ENCODE measurements at places on chromosomes 5 and 9.
A peak's percentile ranks its signal among the peaks of the same experiment; 100 is the strongest.

DNA sequence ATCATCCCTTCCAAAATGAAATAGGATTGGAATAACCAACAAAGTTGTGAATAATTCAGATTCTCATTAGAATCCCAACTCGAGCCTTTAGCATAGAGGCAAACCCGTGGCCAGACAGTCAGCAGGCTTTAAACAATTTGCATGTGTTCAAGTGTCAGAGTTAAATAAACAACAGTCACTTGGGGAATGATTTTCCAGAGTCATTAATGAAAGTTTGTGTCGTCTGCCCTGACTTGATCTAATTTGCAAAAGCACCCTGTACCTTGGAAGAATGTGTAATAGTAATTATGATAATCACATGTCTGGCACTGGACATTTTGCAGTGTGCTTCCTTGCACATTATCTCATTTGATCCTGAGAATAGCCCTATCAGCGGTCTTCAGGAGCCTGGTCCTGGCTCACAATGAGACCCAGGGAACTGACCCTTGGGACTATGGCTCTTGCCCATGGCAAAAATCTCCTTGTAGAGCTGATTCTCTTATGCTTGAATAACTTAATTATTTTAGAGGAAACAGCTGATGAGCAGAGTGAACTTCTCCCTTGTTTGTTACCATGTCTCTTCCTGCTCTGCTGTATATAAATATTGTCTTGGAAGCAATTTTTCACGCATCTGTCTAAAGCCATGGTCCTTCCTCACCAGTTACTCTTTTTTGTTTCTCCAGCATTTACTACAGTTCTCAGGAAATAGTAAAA is 272.7 kb downstream of the NR3C1 start:
- DNase-seq = no peak

GRCh38 chr9:120926397-120926928 is at the start of gene TRAF1:
TSS of gene TRAF1 (minus strand) at chr9:120926796. CDS start at chr9:120926075, 721 bp downstream.
- DNase-seq = no peak

DNA sequence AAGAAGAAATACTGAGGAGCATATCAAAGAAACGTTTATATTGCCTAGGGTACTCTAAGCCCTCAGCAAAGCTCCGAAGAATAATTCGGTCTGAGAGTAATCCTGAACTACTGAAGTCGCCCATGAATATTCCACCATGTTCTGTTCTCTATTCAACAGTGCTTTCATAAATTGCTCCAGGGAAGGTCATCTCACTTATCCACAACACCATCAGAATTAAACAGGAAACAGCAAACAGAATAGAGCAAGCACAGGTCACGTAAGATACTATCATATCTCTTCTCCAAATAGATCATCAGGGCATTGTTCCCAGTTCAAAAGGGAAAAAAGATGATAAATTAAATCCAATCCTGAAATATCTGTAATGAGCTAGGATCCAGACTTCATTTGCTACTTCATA is 325.6 kb downstream of the DEPDC1B start:
- DNase-seq = no peak

DNA sequence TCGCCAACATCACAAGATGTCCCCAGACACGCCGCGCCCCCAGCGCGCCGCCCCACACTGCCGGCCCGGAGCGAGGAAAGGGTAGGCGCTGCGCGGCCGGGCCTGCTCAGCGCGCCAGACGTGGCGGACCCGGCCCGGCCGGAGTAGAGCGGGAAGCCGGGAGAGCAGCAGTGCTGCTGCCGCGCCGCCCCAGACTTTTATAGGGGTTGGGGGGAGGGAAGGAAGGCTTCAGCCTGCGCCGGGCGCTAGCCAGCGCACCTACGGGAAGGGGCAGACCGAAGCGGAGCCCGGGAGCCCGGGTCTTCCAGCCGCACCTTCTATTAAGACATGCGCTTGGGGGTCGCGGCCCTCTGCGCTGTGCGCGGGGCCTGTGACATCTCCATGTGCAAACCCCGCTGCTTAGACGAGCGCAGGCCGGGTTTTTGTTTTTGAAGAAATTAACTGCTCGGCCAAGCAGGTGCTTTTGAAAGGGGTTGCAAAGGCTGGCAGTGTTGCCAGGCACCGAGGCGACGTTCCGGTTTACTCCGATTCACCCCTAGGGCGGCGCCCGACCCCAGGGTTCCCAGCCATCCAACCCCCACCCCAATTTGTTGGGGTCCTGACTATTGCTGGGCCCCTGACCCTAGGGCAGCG is 353 bp upstream of the PAX5 start:
- DNase-seq = no peak

GRCh38 chr9:11962327-11962726 is 730.9 kb upstream of the TYRP1 start:
- DNase-seq = no peak

DNA sequence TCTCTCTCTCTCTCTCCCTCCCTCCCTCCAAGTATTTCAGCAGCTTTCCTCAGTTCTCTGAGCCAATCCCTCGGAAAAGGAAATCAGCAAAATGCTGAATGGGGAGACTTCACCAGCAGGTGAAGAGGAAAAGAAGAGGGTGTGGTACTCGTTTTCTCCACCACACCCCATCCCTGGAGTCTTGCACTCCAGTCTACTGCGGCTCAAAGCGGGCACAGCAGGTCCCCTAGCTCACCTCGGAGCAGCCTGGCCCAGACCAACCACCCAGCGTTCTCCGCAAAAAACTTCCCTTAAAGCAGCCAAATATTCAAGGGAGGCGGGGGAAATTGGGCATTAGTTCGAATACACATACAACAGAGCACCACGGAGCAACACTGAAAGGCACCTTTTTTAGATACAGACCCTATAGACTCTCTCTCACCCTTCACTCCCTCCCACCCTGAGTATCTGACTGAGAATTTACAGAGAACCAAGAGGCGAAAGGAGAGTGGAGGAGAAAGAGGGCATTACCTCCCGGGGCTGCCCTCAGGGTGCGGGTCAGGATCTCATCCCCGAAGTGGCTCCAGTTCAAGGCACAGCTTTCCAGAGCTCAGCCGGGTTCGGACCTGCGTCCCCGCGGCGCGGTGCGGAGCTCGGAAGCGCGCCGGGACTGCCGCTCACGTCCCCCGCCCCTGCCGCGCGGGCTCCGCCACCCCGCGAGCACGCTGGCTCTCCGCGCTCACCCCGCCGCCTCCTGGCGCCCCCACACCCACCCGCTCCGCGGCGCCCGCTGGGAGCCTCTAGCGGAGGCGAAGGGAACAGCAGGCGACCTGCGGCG is 1638.5 kb upstream of the C9orf72 start:
- peak; percentile 17 for DNase-seq

DNA sequence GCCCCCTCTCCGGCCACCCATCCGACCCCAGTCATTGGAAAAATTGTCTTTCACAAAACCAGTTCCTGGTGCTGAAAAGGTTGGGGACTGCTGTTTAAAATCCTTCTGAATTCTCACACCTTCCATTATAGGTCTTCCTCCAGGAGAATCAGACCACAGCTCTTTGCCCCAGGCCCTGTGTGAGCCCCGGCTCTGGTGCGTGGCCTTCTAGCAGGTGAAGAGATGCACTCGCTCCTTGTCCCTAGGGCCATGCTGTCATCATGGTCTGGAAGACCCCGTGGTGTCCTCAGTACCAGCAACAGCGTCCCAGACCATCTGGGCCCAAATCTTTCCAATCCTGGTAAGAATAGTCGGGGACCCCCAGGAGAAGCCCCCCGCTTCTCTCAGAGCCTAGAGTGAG is 95.2 kb downstream of the DAP start:
- DNase-seq = no peak

- no peak for DNase-seq
Measured at GRCh38 chr5:1113332-1113690, 1.4 kb upstream of the SLC12A7 start.

- DNase-seq = no peak
Measured at GRCh38 chr5:117743337-117743736, 1168.7 kb upstream of the SEMA6A start.

- no peak for DNase-seq
Measured at GRCh38 chr5:54178207-54178606, 132.2 kb downstream of the ARL15 start.

DNA sequence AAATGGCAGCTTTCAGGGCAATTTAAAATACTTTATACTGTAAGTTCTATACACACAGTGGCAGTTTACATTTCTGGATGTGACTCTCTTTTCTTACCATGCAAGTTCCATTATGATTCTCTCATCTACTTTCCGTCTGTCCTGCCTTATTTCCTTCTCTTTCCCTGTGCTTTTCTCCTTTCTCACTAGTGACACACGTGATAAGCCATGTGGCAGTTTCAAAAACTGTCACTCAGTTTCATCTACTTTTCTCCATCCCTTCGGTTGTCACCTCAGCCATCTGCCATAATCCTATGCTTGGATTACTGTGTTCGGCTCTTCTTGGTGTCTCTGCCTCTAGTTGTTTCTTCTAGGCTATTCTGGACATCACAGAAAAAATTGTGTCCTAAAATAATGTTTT is 46.8 kb upstream of the ATG10 start:
- DNase-seq = no peak

Measured in AG08395 (cell line).